ENCODE measurements at places on chromosomes 16 and 17.

DNA sequence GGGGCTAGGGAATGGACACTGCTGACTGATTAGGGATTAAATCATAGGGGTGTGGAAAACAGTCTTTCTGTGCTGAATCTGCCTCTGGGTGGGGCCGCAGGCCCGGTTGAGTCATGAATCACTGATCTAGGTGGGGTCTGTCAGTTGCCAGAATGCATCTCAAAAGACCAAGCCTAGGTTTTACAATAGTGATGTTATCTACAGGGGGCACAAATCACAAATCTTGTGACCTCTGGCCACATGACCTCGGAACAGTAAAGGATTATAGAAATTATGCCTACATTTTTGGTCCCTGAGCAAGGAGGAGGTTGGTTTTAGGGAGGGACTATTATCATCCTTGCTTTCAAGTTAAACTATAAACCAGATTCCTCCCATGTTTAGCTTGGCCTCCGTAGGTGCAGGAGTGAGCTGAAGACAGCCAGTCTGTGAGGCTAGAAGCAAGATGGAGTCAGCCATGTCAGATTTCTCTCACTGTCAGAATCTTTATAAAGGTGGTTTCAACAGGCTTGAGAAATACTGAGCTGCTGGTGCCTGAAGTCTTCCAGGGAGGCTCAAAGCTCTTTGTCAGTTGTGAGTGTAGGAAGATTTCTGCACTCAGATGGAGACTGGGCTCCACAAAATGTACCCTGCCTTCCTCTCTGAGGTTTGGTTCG lies 12.9 kb downstream of the GNGT2 start:
- ATAC-seq, result no peak

- no peak for ATAC-seq
Measured at GRCh38 chr17:64378890-64379354, 11.7 kb downstream of the PECAM1 start.

DNA sequence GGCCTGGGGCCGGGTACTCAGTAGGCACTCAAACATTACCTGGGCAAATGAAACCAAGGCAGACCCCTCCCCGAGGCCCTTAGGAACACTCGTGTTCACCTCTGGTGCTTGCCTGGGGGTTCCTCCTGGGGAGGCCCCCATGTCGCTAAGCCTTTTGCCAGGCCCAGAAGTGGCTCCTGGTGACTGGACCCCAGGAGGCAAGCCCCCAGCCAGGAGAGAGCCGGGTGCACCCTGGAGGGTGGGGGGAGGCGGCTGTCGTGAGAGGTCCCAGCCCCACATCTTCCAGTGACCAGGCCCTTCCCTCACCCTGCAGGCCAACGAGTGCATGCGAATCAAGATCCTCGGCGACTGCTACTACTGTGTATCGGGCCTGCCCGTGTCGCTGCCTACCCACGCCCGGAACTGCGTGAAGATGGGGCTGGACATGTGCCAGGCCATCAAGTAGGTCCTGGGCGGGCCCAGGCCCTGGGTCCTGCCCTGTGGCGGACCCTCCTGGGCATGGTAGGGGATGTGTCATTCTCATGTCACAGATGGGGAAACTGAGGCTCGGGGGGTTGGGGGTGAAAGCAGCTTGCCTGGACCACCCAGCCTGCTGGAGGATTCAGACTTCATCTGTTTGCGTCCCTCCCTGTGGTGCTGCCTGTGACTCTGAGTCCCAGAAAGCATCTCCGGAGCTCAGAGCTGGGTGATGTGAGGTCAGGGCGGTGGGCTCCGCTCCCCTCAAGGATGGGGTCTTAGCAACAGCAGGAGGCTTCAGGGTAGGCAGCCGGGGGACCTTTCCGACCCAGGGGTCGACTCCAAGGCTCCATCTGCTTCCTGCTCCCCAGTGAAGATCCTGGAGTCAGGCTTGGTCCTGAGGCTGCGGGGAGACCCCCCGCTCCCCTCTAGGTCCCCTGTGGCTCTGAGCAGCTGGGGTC lies 32.5 kb downstream of the ADCY7 start:
- no peak for ATAC-seq

DNA sequence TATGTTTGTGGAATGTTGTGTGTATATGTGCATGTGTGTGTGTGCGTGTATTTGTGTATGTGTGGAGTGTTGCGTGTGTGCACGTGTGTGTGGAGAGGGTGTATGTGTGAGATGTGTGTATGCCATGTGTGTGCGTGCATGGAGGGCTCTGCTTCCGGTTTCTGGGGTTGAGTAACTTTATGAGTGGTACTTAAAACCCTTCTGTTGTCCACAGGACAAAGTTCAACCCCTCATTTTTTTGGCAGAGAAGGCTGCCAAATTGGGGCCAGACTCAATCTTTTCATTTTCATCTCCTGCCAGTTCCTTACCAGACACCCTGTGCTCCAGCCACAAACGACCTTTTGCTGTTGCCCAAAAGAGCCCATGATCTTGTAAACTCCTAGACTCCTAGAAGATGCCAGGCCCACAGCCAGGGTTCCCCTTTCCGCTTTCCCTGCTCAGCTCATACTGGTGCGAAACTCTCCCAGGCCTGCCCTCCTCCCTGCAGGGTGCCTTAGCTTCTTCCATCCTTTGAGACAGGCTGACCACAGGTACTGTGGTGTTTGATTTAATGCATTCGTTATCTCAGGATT lies 100.2 kb downstream of the CMIP start:
- ATAC-seq, result no peak

- ATAC-seq, result peak; percentile 13
Measured at GRCh38 chr17:58331815-58332777, 3.5 kb upstream of the TSPOAP1 start.

GRCh38 chr17:38870259-38871165 lies 654 bp downstream of the LASP1 start:
- peak; percentile 44 for ATAC-seq

DNA sequence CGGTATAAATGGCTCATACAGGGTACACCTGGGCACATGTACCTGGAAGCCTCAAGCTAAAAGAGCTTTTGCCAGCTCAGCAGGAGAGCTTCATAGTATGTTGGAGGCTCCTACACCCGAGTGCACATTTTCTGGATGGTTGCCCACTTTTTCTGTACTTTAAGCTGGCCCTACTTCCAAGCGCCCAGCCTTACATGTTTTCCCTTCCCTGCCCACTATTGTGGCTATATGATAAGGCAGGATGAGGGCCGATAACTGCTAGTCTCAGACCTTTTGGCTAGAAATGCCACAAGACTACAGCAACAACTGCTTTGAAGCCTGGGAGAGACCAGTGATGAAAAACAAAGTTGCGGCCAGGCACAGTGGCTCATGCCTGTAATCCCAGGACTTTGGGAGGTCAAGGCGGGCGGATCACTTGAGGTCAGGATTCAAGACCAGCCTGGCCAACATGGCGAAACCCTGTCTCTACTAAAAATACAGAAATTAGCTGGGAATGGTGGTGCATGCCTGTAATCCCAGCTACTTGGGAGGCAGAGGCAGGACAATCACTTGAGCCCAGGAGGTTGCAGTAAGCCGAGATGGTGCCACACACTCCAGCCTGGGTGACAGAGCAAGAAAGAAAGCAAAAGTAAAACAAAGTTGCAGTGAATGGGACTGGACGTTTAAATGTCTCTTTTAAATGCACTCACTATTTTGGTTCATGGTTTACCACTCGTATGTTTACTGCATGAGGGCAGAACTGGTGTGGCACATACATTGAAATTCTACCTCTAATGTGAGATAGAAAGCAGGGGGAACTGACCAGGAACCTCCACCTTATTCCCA lies 14.2 kb upstream of the MARCHF10 start:
- ATAC-seq, result no peak

DNA sequence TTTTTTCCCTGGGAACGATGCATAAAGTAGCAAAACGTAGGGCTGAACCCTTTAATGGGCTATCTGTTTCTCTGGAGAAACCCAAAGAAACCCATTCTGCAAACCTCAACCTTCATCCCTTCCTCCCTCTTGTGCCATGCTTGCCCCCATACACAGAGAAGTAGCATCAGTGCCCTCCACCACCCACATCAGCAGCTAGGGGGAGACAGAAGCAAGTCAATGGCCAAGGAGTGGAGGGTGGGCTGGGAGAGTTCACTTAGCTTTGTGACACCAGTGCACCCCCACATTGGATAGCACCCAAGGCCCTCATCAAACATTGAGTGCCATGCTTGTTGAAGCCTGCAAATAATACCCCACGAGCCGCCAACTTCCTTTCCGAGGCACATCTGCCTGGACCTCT lies 282.4 kb downstream of the ABCC12 start:
- ATAC-seq, result no peak

GRCh38 chr17:70230850-70231640 lies 61.7 kb downstream of the KCNJ2 start:
- ATAC-seq, result no peak

GRCh38 chr16:72371307-72372086 lies 199.5 kb upstream of the PMFBP1 start:
- peak; percentile 78 for ATAC-seq

DNA sequence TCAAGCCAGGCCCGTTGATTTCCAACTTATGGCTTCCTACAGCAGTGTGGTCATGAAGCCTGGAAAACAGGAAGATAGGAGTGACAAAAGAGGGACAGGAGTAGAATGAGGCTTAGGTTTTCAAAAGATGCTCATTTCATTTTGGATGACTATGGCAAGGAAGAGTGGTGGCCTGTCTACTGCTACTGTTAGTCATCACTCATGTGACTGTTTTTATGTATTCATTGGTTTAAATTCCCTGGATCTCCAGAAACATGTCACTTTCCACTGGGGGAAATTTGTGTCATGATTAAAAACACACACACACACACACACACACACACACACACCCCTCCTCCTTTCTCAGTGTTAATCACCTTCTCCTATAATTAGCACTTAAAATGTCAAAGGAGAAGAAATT lies 1.1 kb upstream of the CYLD start:
- ATAC-seq, result no peak

DNA sequence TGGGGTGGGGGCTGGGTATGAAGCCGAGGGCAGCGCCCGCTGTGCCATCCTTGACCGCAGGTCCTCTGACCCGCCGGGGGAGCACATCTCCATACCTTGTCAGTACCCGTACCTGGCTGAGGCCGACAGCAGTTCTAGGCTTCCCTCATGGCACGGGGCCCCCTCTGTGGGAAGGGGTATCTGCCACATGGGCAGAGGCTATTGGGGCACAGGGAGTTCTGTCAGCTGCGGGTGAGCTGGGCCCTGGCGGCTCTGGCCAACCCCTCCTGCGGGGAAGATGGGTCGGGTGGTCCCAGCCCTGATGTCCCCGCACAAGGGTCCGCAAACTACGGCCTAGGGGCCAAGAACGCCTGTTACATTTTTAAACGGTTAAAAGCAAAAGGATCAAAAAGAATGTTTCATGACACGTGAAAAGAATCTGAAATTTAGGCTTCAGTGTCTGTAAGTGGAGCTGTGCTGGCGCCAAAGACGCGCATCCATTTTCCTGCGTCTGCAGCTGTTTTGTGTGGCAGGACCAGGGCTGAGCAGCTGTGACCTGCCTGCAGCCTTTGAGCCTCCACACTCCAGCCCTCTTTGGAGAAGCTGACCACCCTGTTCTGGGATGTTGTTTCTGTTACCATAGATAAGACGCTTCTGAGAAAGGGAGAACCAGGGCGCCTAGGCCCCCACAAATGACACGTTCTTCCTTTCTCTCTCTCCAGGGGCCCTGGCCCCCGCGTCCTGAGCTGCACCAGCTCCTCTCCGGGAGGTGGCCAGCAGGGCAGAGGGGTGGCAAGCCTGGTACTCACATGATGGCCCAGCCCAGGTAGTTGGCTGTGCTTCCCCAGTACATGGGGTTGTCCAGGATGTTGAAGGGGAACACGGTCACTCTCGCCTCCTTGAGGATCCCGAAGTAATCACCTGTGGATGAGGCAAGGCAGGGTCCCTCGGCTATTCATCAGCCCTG lies 12.7 kb upstream of the RASD1 start:
- no peak for ATAC-seq

GRCh38 chr17:34761646-34762045 lies 182.3 kb downstream of the TMEM132E start:
- no peak for ATAC-seq

GRCh38 chr16:5006348-5007193 lies 27.2 kb downstream of the NAGPA start:
- no peak for ATAC-seq

Data from activated T-helper 17 cell treated with anti-CD3 and anti-CD28 coated beads, Interleukin-2, amount 50 U/mL, for 72 hours (primary cell).